ENCODE measurements at places on chromosomes 6 and 20.

- no peak for DNase-seq
Measured at GRCh38 chr6:2063547-2063946, 181.9 kb downstream of the GMDS start.

DNA sequence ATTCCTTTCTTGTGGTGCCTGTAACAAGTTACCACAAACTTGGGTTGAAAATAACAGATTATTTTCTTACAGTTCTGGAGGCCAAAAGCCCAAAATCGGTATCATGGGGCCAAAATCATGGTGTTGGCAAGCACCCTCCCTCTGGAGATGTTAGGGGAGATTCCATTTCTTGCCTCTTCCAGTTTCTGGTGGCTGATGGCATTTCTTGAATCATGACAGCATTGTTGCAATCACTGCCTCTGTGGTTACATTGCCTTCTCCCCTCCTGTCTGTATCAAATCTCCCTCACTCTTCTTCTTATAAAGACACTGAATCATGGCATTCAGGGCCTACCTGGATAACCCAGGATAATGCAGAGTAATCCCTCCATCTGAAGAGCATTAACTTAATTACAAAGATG lies 17.9 kb upstream of the TENT5A start:
- no peak for DNase-seq

GRCh38 chr6:3277851-3278416 lies 19.2 kb downstream of the PSMG4 start:
- no peak for DNase-seq

GRCh38 chr20:17560344-17561074 lies 9.4 kb upstream of the DSTN start:
- no peak for DNase-seq

DNA sequence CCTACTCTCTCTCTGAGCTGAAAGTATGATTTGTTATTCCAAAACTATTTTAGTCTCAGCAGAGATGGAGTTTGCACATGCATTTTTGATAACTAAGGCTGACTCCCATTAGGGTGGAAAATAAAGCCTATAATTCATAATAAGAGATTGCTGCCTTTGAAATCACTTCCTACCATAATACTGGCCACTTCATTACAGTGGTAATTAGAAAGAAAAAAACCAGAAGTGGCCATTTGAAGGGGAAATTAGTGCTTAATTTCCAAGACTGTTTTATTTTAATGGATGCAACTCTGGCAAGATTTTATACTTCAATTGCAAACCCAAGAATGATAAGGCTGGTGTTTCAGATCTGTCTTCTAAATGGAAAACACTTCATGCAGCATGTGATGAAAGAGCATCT lies 43.4 kb downstream of the SLC35B3 start:
- no peak for DNase-seq

DNA sequence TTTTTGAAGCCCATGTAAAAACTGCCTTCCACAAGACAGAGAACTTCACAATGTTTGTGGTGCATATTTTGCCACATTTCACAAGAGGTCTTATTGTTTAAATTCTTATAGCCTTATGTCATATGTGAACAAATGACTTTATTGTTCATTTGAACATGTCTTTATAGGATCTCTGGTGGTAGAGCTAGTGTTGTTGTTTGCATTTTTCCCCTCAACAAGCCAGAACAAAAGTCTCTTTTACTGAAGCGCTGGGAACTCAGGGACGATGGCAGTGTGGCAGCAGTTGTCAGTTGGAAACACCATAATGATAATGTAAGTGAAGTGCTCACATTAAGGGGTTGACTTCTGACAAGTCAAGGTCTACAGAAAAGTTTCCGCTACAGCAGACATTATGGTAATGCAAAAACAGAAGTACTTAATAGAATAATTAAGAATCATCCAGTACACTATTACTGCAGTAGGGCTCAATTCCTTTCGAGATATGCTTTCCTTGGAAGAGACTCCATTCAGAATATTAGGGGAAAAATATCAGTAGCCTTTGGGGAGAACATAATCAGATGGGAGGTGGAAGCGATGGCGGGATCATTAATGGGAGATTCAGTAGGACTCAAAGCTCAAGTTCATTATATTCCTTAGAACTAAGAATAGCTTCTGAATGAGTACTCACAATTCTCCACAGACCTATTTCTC lies 180.0 kb downstream of the GJA10 start:
- no peak for DNase-seq

DNA sequence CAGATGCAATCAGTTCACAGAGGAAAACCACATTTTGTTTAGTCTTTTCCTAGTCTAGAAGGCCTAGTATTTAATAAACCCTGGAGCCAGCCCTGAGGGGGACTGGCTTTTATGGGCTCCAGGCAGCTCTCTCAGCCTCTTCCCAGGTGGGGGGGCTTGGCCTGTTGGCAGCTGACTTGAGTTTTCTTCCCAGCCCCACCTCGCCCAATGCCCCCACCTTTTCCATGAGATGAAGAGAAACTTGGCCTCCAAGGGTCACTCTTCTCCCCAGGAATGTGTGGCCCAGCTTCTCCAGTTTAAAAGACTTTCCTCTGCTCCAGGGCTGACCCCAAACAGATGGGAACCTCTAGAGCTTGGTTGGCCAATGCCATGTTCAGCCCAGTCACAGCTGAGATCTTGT lies 196.1 kb downstream of the BMP7 start:
- DNase-seq, result no peak

DNA sequence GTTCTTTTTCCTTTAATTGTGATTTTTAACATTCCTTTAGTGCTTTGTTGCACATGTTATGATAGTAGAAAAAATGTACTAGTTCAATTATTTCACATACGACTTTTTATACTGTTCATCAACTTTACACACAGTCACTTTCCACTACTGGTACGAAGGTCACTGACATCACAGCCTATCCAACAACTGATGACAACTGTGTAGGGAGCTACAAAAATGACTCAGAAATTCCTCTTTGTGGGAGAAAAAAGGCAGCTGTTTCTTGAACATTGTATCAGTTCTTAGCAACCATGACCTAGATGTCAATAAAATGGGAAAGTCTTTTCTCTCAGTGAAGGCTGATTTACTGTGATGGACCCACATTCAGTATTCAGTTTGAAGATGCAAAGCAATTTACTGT lies 7.0 kb upstream of the ID4 start:
- no peak for DNase-seq

GRCh38 chr20:10194166-10194565 lies 24.5 kb upstream of the SNAP25 start:
- DNase-seq, result no peak

DNA sequence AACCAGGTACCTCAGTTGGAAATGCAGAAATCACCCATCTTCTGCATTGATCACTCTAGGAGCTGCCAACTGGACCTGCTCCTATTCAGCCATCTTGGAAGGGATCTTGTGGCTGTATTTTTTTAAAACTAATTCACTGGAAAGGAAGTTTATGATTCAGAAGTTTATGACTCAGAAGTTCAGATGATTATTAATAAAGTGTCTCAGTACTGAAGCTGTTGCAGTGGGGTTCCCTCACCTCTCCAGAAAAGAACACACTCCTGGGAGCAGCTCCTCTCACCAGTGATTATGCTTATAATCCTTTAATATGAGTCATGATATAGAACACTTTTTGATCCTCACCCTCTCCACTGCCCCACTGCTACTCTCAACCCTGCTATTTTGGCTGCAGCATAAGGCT lies 291.2 kb upstream of the HS3ST5 start:
- no peak for DNase-seq

- DNase-seq, result peak; percentile 43
Measured at GRCh38 chr6:159941286-159942113, 27.4 kb upstream of the IGF2R start.

- no peak for DNase-seq
Measured at GRCh38 chr6:35034411-35035191, 106.5 kb downstream of the TCP11 start.

- DNase-seq, result no peak
Measured at GRCh38 chr6:74439123-74439811, 743.3 kb downstream of the CD109 start.

DNA sequence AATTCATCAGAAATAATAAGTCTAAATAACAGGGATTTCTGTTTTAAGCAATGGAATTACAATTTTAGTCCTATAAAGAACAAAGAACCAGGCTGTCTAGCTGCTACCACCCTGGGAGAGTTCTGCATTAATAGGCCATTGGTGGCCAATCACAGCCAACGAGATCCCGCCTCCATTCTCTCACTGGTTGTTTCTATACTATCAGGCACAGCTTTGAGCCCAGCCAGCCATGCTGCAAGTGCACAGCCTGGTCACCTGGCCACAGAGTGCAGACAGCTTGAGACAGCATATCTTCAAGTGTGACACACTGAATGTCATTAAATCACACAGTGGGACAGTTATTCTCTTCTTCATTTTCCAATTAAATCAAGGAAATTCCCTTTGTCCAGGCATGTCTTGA lies 16.1 kb upstream of the RAB22A start:
- no peak for DNase-seq

DNA sequence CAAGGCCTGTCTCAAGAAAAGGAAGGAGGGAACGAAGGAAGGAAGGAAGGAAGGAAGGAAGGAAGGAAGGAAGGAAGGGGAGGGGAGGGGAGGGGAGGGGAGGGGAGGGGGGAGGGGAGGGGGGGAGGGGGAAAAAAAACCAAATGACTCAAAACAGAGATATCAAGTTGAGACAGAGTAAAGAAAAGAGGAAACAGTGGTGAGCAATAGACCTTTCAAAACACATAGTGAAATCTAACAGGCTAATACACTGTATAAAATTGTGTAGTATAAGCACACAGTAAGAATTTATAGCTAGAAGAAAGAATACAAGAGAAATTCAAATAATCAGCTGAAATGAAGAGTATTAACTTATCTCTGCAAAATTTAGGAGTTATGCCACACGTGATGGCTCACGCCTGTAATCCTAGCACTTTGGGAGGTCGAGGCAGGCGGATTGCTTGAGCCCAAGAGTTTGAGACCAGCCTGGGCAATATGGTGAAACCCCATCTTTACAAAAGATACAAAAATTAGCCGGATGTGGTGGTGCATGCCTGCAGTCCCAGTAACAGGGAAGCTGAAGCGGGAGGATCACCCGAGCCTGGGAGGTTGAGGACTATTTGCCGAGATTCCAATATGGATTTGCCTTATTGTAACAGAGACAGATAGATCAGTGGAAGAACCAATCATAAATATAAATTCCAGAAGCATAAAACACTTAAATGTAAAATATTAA lies 123.2 kb downstream of the PRND start:
- DNase-seq, result no peak

GRCh38 chr6:66226109-66226508 lies 519.1 kb upstream of the EYS start:
- DNase-seq, result no peak

DNA sequence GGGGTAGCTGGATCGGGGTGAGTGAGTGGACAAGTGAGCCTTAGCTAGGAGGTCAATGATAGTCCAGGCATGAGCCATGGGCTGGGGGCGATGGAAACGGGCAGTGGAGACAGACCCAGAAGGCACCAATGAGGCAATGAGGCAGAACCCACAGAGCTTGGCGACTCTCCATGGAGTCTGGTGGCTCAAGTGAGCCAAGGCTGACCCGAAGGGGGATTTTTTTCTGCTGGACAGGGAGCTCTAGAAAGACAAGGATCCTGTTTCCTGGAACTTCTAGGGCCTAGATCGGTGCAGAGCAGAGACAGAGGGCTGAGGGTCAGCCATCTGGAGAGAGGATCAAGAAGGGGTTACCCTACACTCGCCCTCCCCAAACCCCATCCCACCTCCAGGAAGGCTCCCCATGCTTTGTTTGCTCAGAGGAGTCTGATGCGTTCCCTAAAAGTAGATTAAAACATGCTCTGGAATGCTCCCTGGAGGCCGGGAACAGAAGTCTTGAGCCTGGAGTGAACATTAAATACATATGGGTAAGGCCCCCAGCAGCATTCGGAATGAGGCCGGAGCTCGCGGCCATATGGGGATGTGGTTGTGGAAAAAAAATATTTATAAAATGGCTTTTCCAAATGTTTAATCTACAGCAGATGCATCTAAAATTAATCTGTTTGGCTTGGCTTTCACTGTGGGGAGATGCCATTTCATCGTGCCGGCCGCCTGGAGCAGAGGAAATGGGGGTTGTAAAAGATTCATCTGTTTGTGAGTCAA lies 237.8 kb upstream of the PMEPA1 start:
- DNase-seq, result no peak

DNA sequence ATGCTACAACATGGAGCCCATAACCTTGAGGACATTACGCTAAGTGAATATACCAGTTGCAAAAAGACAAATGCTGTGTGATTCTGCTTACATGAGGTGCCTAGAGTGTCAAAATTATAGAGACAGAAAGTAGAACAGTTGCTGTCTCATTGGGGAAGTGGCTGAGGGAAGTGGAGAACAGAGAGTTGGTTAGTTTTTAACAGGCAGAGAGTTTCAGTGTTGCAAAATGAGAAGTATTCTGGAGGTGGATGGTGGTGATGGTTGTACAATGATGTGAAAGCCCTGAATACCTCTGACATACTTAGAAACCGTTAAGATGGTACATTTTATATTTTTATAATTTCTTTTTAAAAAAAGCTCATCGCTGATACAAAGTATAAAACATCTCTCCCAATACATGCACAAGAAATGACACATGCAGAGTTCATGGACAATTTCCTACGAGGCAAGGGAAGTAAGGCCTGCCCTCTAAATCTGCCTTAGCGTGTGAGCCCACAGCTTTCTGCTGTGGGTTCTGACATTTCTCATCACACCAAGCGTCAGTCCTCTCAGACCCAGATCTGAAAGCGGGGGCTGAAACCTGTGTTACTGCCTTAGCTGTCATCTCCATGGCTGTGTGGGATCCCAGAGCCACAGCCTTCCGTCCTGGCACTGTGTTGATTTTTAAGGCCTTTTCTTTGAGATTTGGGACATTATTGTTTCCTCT lies 126.0 kb downstream of the RNASET2 start:
- DNase-seq, result no peak

DNA sequence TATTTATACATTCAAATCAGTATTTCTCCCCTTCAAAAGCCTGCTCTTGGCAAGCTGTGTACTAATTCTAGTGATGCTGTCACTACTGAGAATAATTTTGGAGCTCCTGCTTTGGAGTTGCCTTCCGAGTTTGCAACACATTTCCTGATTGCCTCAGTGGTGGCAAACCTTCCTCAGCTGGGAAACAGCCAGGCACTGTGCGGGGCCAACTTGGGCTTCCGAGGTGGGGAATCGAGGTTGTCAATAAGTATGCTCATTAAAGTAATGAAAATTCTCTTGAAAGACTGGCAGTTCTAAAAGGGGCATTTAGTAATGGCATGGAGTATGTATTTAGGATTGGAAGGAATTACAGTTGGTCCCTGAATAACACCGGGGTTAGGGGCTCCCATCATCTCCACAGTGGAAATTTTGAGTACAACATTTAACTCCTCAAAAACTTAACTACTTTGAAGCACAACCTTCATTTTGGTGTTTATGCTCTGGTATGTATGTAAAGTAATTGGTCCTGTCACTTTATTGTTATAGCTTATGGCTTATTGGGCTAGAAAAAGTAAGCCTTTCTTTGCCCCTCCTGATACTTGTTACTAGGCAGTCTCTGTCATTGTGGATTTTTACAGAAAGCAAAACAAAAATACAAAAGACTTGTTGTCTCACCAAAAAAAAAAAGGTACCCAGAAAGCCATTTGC lies 2.7 kb downstream of the PAQR8 start:
- no peak for DNase-seq
